ENCODE measurements at places on chromosomes 1 and 21.

DNA sequence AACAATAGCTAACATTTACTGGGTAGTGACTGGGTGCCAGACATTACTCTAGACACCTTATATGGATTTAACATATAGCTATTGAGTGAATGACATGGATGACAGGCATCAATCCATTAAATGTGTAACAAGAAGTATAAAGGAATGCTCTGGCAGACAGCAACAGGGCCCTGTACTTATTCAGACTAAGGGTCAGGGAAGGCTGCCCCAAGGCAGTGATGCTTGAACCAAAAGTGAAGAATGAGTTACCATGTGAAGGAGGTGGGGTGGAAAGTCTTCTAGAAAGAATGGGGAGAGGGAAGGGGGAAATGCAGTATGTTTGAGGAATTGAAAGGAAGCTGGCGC is 8.3 kb upstream of the PTPRF start:
- DNase-seq: no peak

- no peak for DNase-seq
Measured at GRCh38 chr1:72286401-72286800, 4.1 kb upstream of the NEGR1 start.

- no peak for DNase-seq
Measured at GRCh38 chr1:22828484-22829308, 118.1 kb downstream of the EPHB2 start.

GRCh38 chr1:27489501-27489972 is 430 bp downstream of the WASF2 start:
- DNase-seq: no peak

DNA sequence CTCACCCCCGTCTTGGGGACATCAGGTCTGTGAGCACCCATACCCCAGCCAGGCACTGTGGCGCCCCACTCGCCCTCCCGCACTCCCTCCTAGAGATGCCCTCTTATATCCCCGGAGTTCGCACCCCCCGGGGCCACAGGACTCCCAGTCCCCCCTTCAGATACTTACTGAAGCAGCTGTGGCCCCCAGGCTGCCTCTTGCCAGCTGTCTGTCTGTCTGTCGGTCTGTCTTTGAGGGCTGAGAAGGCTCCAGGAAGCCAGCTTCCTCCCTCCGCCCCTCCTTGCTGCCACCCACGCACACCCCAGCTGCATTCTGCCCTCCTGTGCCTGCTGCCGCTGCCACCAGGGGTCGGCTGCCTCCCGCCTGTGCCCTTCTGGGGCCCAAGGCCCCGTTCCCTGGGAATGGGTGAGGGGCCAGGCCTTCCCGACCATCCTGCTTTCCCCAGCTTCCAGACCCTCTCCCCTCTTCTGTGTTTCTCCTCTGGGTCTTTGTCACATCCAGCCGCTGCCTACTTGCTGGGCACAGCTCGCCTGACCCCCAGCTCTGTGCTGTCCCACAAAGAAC is at the start of gene PTPN7:
Gene PTPN7 (minus strand): TSS at position 226 of the 564 bp plus-strand sequence. CDS start 1,200 bp downstream, outside the sequence.
- no peak for DNase-seq

DNA sequence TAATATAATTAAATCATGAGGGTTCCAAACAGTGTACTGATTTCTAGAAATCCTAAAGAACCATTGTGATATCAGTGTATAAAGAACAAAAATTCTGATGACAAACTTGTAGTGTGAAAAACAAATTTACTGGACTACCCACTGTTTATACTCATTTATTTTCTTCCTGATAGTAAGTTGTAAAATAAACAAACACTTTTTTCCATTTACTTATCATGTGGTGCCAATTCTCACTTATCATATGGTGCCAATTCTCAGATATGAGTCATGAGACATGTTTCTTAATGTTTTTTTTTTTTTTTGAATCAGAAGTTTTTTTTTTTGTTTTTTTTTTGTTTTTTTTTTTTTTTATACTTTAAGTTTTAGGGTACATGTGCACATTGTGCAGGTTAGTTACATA is 137.7 kb downstream of the LEPR start:
- DNase-seq: no peak

- no peak for DNase-seq
Measured at GRCh38 chr1:31939484-31940329, 1.5 kb upstream of the PTP4A2 start.

DNA sequence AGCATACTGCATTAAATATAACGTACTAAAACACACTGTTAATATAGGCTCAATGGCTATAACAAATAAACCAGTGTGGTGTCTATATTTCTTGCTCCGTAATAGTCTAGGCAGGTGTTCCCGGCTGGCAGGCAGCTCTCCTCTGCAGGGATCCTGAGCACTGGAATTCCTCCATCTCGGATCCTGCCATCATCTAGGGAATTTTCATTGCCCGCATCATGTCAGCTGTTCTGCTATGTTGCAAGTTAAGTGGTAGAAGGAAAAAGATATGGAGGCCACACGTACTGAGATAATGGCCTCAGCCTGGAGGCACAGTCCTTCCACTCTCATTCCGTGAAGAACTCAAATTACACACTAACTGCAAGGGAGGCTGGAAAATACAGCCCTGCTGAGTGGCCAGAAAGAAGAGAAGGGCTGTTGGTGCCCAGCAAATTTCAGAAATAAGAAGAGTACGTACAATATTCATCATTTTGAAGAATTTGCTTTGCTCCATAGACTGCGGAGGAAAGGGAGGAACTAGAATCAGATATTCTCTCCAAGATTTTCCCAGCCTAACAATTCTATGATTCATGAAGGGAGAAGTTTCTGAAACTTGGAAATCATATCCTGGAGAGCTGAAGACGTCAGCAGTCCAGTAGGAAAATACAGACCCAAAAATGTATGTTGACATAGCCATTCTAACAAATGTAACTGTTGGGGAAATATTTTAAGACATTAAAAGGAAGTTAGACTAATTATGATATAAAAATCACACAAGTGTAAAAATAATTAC is 263.3 kb downstream of the MRPL39 start:
- DNase-seq: no peak

- DNase-seq: no peak
Measured at GRCh38 chr1:118271883-118272282, 86.9 kb upstream of the SPAG17 start.

GRCh38 chr1:67190410-67190809 is 24.2 kb downstream of the IL23R start:
- no peak for DNase-seq

DNA sequence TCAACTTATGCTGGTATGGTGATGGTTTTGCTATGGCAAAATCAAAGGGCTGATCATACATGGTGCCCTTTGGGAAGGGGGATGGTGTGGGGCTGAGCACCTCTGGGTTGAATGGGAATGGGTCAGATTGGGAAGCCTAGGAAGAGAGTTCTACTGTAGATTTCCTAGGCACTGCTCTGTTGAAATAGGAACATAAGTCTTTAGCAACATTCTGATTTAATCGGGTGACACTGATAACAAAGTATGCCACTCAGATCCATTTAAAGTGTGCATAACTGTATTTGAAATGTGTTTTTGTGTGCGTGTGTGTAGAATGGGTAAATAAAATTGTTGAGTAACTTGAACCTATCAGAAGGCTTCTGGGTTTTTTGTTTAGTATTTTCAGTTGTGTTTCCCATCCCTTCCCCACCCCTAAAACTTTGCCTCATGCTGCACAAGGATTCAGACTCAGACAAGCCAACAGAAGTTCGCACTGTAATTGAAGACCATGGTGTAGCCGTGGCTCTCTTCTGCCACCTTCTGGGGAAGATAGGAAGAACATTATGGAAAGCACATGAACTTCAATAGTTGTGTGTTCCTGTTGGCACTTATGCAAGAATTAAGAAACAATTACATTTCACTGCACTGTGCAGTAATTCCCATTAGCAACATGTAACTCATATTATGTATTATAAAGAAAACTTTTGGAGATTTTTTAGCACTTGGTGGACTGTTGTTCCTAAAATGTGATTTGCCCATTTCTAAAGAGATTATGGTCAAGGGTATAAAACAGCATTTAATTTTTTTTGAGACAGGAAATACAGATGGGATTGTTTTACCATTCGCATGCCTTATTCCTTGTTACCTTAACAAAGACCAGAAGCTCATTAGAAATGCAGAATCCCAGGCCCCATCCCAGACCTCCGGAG is 10.9 kb upstream of the C4BPB start:
- DNase-seq: peak; percentile 50

GRCh38 chr1:22210636-22211035 is 67.7 kb upstream of the WNT4 start:
- DNase-seq: no peak

- no peak for DNase-seq
Measured at GRCh38 chr1:64046891-64047290, 156.5 kb upstream of the UBE2U start.

All from fibroblast of skin of left biceps (primary cell).